ENCODE measurements at places on chromosomes 6 and 20.

DNA sequence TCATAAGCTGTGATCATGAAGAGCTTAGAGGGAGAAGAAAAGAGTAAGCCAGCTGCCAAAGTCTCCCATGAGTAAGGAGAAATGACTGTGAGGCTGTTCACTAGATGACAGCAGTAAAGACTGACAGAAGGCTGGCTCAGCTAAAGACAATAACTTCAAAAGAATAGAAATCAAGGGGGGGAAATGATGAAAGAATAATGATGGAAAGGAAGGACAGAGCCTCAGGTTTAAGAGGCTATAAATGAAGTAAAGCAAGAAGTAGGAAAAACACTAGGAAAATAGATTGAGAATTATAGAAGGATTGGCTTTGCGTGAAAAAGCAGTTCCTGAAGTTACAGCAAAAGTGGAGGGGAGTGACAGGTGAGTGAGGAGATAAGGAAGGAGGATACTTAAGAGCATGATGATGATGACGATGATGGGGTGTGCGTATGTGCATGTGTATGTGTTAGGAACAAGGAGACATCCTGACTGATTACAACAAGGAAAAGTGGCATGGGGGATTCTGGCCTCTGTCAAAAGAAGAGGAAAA, 48.2 kb downstream of the HBS1L start:
- no peak for DNase-seq

DNA sequence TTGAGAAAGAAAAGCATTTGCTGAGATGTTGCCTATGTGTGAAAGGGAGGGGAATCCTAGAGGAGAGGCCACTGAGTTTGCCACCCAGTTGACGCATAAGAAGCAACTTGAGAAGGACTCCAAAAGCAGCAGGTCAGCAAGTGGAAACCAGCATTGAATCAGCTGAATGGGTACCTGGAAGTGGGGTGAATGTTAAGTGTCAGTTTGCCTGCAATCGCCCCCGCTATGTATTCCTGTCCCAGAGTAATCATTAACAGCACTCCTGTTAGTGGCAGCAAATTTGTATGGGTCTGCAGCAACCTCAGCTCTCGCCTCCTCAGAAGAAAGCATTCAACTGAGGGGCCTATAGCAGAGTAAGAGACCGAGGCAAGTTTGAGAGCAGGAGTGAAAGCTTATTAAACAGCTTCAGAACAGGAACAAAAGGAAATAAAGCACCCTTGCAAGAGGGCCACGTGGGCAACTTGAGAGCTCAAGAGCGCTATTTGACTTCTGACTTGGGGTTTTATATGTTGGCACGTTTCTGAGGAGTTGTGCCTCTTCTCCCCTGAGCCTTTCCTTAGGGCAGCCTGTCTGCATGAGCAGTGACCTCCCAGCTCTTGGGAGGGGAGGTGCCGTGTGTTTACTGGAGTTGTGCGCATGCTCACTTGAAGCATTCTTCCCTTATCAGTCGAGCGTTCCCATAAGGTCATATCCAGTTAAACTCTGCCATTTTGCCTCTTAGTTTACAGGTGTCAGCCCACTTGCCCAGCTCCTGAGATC, 122.6 kb upstream of the PHACTR1 start:
- DNase-seq: no peak

DNA sequence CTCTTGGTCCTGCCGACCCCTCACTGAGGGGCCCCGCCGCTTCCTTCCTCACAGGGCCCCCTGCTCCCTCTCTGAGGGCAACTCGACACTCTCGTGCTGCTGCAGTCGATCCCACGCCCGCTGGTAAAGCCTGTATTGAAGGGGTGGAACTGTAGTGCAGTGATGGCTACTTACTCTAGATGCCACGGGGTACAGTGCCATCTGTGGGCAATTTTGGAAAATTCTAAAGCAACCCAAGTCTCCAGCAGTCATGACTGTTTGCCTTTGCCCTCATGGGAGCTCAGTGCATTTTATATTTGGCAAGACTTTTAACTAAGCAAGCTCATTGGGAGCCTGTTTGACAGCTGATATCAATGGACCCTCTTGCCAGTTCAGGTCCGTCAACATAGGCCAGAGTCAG, 6.5 kb upstream of the C6orf136 start:
- no peak for DNase-seq

DNA sequence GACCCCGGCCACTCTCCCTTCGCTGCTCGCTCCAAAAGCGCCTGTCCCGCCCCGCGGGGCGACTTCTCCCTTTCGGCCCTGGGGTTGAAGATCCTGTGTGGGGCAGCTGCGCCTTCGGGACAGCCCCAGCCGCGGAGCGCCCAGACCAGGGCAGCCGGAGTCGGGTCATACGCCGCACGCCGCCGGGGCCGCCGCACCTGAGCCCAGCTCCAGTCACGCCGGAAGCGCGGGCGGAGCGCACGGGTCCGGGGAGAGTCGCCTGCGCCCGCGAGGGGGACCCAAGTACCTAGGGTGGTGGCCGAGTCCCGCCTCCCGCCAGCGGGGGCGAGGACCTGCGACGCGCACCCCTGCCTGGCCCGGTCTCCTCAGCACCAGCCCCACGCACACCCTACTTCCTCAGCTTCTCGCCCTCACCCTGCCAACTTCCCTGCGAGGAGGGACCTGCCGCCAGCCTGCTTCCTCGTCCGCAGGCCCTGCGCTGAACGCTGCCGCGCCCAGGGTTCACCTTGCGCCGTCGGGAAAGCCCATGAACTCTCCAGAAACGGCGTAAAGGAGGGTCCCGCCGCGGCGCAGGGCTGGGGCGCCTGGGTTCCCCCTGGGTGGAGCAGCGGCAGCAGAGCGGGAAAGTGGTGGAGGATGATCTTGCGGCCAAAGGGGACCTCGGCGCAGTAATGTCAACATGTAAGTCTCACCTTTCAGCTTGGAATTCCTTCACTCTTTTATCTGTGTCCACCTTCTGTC, at the start of gene ADGRG6:
Gene ADGRG6, plus strand, starts transcription at position 357 of the 741 bp plus-strand sequence. Its CDS starts 323 bp downstream, at position 680.
- peak; percentile 22 for DNase-seq

DNA sequence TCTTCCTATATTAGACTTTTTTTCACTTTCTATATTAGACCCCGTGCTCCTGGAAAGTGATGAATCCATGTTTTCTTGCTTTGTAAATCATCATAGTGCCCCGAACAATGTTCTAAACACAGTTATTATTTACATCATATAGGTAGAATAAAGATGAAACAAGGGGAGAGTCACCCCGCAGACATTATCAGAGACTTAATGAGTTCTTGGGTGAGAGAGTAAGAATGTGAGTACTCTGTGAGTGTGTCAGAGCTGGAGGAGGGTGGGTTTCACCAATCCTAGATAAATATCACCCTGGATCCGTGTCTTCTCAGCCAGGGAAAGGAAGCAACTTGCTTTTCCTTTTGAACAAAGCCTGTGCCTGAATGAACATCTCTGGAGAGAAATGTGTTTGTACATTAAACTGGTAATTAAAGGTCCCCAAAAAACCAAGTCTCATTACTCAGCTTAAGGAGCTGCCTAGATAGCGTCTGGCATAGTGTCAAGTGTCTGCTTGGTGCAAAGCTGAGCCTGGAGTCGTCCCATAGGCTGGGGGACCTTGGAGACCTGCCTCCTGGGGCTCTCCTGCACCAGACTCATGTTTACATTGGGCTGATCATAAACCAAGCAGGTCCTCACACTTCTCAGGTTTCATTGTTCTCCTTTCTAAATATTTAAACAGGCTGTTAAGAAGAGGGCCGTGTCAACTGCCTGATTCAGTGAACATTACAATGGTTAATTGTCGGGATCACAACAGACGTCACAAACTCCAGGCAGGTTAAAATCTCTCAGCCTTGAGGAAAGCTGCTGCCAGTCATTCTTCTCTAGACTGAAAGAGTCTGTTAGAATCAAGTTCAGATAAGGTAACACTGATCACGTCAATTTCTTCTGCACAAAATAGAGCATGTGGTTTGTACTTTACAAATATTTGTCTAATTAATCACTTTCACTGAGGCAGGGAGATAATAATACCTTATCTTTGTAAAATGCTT, 179.7 kb upstream of the MYLIP start:
- no peak for DNase-seq

- DNase-seq: no peak
Measured at GRCh38 chr20:58143531-58143930, 84.9 kb downstream of the ANKRD60 start.

GRCh38 chr6:30727920-30728553, 7.9 kb downstream of the TUBB start:
- no peak for DNase-seq

- no peak for DNase-seq
Measured at GRCh38 chr20:24661255-24661654, 191.8 kb downstream of the SYNDIG1 start.

DNA sequence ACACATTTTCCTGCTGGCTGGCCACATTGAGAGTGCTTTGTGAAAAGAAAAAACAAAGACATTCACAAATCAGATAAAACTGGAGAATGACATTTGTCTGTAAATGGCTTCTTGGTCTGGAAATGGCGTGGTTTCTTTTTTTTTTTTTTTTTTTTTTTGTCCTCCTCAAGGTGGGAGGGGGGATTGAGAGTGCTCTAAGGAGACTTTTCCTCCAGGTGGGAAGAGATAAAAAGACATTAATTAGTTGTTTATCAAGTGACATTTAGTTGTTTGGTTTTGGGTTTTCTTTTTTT, 40.4 kb downstream of the GNAS start:
- no peak for DNase-seq

- no peak for DNase-seq
Measured at GRCh38 chr20:53623454-53624211, 30.0 kb upstream of the ZNF217 start.

GRCh38 chr6:20946022-20946421, 411.8 kb downstream of the CDKAL1 start:
- DNase-seq: no peak

- DNase-seq: no peak
Measured at GRCh38 chr20:25508083-25508770, 77.1 kb downstream of the NINL start.

DNA sequence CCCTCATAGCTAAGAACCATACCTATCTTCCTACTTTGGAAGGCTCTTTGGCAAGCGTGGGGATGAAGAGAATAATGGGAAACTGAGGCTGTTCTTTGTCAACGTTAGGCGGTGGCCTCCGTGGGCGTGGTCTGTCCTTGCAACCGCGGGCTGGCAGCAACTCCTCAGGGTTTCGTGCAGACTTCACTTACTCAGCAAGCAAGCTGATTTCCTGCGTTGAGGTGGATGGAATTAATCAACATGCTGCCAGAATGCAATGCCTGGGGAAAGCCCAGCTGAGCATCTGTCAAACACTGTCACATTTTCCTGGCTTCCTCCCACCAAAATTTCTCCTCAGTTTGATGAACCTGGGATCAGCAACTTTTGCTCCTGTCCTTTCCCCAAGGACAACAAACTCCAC, 9.2 kb upstream of the IL17F start:
- DNase-seq: no peak

GRCh38 chr6:34305982-34306708, 57.3 kb upstream of the SMIM29 start:
- DNase-seq: no peak

- no peak for DNase-seq
Measured at GRCh38 chr6:139584599-139584998, 210.2 kb upstream of the CITED2 start.

- DNase-seq: no peak
Measured at GRCh38 chr6:10434235-10434634, 19.4 kb upstream of the TFAP2A start.

- DNase-seq: no peak
Measured at GRCh38 chr6:169232507-169232931, 21.1 kb downstream of the THBS2 start.

DNA sequence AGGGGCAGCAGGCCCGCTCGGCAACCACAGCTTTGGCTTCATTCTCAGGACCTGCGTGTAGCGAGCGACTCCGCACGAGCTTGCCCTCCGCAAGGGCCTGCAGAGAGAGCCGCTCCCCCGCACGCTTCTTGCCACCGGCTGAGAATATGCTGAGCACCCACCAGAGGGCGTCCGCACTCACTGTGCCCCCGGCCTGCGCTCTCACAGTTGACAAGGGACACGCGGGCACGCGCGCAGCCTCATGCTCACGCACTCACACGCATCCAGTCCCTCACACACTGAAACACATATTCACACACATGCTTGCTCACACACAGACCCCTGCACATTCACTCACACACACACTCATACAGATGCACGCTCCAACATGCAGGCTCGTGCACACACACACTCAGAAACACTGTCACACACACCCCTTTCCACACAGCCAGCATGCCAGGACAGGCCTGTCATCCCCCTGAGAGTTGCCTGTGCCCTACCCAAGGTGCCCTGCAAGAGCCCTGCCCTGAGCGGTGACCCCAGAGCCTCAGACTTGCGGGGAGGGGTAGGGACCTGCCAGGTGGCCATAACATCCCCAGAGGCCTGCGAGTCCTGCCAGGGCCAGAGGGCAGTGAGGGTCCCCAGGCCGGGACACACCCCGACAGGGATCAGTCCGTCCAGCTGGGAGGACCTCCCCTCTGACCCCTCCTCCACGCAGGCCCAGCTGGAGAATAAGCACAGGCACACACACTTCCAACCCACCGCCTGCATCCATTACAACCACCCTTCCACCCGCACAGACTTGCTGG, 174.1 kb downstream of the BMP7 start:
- DNase-seq: no peak

DNA sequence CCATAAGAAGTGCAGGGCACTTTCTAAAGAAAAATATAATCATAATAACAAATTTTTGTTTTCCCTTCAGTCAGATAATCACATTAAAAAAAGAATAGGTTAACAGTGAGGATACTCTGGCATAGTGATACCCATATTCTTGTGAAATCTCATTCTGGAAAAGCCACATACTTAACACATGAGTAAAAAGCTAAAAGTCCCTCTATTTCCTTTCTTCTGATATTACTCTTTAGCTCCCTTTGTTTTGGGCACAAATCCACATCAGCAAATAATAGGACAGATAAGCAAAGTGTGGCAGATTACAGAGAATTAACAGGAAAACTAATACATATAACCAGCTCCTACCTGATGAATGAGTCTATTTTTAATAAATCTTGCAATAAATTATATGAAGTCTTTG, 15.8 kb downstream of the SHPRH start:
- no peak for DNase-seq

- no peak for DNase-seq
Measured at GRCh38 chr20:8322662-8323217, 190.7 kb downstream of the PLCB1 start.

GRCh38 chr20:39660226-39660625, 698.1 kb downstream of the DHX35 start:
- DNase-seq: no peak

GRCh38 chr6:162290846-162291465, 436.6 kb downstream of the PRKN start:
- no peak for DNase-seq

DNA sequence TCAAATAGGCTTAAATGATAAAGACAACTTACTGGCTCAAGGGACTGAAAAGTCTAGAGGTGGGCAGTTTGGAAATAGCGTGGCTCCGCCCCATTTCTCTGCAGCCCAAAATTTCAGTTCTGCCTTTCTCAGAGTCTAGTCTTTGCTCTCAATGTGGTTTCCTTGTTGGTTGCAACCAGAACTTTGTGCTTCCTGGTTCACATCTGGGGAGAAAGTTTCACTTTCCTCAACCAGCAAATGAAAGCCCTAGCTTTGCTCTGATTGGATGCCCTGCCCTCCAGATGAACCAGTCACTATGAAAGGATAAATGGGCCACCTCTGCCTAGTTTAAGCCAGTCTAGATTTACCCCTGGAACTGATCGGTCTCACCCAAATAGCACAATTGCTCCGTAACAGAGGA, 14.9 kb downstream of the SYCP2L start:
- no peak for DNase-seq

- DNase-seq: no peak
Measured at GRCh38 chr6:131250122-131250521, 114.9 kb downstream of the AKAP7 start.

All from activated gamma-delta T cell treated with anti-CD3 and anti-CD28 coated beads, Interleukin-2, amount 50 U/mL, for 16 hours (primary cell).